ENCODE measurements at places on chromosomes 5 and 9.

DNA sequence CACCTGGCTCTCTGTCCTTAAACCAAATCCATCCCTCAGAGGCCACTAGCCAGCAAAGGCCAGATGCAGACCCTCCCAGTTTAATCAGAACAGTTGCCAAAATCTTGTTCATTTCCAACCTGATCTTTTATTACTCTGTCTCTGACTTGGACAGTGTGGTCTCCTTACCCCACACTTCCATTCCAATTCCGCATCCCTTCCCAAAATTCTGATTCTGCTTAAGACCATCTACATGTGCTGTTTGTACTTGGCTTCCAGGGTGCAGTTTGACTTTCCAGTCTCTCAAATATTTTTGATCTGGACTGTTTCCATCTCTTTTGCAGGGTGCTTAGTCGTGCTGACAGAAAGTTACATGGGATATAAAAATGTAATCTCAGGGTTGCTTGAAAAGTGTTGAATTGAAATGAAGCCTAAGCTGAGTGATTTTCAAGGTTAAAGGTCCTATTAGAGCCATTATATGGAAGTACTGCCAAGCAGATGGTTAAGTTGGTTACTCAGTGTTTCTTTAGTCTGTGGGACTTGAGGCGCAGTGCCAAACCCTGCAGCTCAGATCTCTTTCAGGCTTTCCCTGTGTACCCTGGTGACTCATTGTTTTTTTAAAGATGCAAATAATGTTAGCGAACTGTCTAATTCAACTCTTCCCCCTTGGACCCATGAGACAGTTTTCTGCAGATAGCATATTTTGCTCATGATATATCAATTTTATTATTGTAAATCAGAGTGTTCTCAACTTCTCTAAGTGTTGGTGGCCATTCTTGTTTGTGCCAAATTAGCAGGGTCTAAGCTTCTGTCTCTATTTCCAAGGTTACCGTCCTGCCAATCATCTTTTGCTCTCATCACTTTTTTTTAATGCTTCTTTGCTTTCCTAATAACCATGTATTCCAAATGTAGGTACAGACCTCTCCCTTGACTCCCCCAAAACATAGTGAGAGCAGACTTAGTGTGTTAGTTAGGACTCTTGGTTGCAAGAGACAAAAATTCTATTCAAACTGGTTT is 18.2 kb upstream of the DCP2 start:
- no peak overlapping the region for H3K27ac ChIP-seq
- H3K27me3 ChIP-seq, result no peaks in the 10 kb centered on the region
- H3K4me1 ChIP-seq, result no peaks in the 10 kb centered on the region
- no peak overlapping the region for H3K4me3 ChIP-seq
- no peak for DNase-seq
- no peaks in the 10 kb centered on the region for H3K36me3 ChIP-seq

- H3K27me3 ChIP-seq, result no peaks in the 10 kb centered on the region
- H3K4me3 ChIP-seq, result peak overlapping the region; percentile 78
- H3K27ac ChIP-seq, result peak overlapping the region; percentile 42
These were observed 557 bp downstream of the GNG10 start for GRCh38 chr9:111661802-111662521.

DNA sequence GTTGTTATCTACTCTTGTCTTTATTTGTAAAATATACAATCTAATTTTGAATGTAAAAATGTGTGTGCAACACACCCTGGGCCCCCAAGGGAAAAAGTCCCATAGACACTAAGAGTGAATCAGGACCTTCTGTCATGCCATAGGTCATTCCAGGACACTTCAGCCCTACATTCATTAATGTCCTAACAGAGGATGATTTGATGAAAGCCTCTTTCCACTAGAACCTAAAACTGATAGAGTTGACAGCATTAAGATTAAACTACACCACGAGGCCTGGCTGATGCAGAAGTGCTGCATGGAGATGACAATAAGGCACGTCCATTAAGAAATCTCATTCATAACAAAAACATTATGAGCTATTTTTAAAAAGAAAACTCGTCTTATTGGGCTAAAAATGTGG is 46.2 kb downstream of the FRMD3 start:
- no peaks in the 10 kb centered on the region for H3K4me1 ChIP-seq
- H3K27me3 ChIP-seq, result no peaks in the 10 kb centered on the region
- no peaks in the 10 kb centered on the region for H3K36me3 ChIP-seq
- DNase-seq, result no peak

- no peak for DNase-seq
- H3K4me3 ChIP-seq, result no peak overlapping the region
- no peaks in the 10 kb centered on the region for H3K27me3 ChIP-seq
- H3K36me3 ChIP-seq, result no peaks in the 10 kb centered on the region
These were observed 146.7 kb downstream of the GPBP1 start for GRCh38 chr5:57320582-57320981.

DNA sequence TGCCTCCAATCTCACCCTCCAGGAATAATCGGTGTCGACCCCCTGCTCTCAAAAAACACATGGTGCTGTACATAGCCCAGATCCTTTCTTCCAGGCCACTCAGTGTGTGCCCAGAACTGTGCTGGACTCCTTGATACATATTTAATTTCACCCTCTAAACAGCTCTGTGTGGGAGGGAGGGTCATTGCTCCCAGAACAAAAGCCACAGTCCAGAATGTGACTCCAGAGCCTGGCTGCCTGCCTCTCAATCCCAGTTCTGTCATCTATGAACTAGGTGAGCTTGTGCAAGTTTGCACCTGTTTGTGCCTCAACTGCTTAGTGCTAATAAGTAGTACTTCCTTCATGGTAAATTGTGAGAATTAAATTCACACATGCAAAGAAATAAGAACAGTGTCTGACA is 93.1 kb downstream of the GABBR2 start:
- H3K4me1 ChIP-seq, result no peaks in the 10 kb centered on the region
- no peaks in the 10 kb centered on the region for H3K36me3 ChIP-seq
- H3K27me3 ChIP-seq, result peaks cover 16% of the 10 kb centered on the region
- DNase-seq, result no peak

- no peaks in the 10 kb centered on the region for H3K27me3 ChIP-seq
- DNase-seq, result no peak
- no peaks in the 10 kb centered on the region for H3K36me3 ChIP-seq
- H3K27ac ChIP-seq, result no peak overlapping the region
These were observed 59.0 kb upstream of the KLF4 start for GRCh38 chr9:107548298-107549142.

DNA sequence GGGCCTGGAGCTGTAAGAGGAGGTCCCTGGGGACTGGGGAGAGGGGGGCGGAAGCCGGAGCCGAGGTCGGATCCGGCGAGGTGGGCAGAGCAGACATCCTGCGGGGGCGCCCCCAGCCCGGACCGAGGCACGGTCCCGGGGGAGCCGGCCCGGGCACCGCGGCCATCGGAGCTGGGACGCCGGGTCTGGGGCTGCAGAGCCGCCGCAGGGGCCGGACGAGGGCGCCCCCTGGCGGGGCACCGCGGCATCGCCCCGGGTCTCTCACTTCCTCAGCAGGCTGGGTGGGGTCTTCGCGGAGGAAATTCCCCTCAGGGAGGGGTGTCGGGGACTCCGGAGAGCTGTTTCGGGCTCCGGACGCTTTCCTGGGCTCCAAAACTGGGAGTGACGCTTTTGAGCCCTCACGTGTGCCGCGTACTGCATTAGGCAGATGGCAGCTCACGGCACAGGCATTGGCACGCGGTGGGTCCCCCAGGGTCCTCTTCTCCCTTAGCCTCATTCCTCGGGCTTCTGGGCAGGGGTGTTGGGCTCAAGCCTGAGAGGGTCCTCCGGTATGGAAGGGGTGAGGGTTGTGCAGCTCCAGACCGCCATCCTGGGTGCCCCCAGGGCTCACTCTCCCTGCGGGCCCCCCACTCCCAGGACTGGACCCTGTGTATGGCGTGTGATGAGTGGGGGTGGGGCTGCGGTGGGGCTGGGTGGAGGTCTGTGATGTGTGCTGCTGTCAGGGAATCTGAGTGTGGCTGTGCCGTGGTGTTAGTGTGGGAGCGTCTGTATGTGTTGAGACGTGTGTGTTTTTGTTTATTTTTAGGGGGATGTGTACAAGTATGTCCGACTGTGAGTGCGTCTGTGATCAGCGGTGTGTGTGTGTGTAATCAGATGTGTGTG is 29.6 kb downstream of the LHX2 start:
- H3K27ac ChIP-seq, result no peak overlapping the region
- H3K4me3 ChIP-seq, result no peak overlapping the region
- H3K36me3 ChIP-seq, result no peaks in the 10 kb centered on the region
- peaks cover 90% of the 10 kb centered on the region for H3K27me3 ChIP-seq
- H3K4me1 ChIP-seq, result peaks cover 12% of the 10 kb centered on the region

- no peaks in the 10 kb centered on the region for H3K27me3 ChIP-seq
- no peak for DNase-seq
- H3K27ac ChIP-seq, result no peak overlapping the region
These were observed 90.9 kb upstream of the GPR151 start for GRCh38 chr5:146606893-146607292.

All from T-cell (primary cell).